ENCODE measurements at places on chromosomes 7 and 10. TPM values are rescaled to one million over a fixed set of nuclear protein-coding genes. Genes with fewer than 3 reads are reported as not detected.

The DENND10 gene
- 51.9 TPM for total RNA-seq

The CHST15 gene
- 9.4 TPM for total RNA-seq

The SPDYE6 gene
- total RNA-seq, result not detected

The C10orf67 gene
- not detected for total RNA-seq

The ALOX5 gene
- total RNA-seq, result 0.20 TPM

The NEBL gene
- total RNA-seq, result 8.2 TPM

The TDRD1 gene
- total RNA-seq, result not detected

The SPDYE9 gene
- total RNA-seq, result not detected

The CYP17A1 gene
- not detected for total RNA-seq

The CPN1 gene
- total RNA-seq, result 0.28 TPM

The SLC39A12 gene
- total RNA-seq, result not detected

Data from A549 treated with ZK216348 at 1 μM for 4 hours (cell line).